ENCODE measurements at places on chromosomes 12 and 14.

DNA sequence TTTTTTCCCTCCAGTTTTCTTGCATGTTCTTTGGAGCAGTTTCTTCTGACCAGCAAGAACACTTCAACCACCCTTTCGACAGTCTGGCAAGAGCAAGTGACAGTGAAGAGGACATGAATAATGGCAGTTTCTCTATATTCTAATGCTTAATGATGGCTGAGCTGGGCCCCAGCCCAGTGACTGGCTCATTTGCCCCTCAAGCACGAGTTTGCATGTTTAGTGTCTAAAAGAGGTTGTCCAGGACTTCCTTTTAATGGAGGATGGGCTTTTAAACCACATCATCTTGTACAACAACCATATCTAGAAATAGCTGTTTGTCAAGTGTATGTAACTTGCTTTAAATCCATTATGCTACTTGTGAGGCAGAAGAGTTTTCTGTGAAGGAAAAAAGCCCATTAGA lies 28.4 kb downstream of the RAD9B start:
- DNase-seq: no peak

GRCh38 chr12:4424422-4424821 lies 21.2 kb downstream of the FGF6 start:
- DNase-seq: no peak

DNA sequence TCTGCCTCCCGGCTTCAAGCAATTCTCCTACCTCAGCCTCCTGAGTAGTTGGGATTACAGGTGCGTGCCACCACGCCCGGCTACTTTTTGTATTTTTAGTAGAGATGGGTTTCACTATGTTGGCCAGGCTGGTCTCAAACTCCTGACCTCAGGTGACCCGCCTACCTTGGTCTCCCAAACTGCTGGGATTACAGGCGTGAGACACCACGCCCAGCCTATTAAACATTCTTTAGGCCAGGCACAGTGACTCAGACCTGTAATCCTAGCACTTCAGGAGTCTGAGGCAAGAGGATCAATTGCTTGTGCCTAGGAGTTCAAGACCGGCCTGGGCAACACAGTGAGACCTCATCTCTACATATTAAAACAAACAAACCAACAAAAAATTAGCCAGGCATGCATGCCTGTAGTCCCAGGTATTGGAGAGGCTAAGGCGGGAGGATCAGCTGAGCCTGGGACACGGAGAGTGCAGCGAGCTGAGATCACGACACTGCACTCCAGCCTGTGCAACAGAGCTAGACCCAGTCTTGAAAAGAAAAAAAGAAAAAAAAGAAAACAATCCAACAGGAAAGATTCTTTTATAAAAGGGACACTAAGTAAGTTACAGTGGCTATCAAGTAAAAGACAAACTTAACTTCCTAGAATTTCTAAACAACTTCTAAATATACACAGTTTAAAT lies 70.2 kb downstream of the HECTD1 start:
- DNase-seq: no peak

DNA sequence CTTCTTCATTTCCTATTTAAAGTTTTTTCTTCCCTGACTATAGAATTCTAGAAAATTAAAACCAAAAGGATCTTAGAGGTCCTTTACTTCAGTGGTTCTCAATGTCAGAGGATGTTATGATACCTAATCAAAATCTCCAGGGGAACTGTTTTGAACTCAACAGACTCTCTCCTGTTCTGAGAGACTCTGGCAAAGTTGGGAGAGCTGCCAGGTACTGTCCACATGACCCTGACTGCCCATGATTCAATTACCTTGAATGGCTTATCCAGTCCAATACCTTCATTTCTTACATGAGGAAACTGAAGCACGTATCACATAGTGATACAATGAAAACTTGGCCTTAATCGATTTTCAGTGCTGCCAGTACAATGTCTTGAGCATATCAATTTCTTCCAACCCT lies 16.6 kb downstream of the ALKBH1 start:
- no peak for DNase-seq

- DNase-seq: no peak
Measured at GRCh38 chr14:99603471-99604277, at the start of gene CCDC85C. CCDC85C (minus strand) TSS chr14:99604207; CDS start chr14:99603959, 248 bp downstream.

- no peak for DNase-seq
Measured at GRCh38 chr12:124031058-124031457, 58.0 kb downstream of the ZNF664 start.

DNA sequence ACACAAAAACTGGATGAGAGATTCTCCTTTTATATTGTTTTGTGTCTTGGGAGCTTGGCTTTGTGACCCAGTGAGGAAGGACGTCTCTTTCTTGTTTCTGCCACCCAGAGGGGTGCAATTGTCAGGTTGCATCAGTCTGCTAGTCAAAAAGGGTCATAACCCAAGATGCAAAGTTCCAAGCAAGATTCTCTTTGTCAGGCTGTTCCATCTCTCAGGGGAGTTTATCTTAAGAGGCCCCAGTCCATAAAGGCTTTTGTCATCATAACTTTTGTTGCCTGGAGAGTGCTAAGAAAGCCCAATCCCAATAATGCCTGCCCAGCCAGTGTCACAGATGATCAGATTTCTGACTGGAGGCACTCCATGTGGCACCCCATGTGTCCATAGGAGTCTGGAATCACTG lies 444.9 kb downstream of the TRHDE start:
- DNase-seq: no peak

- no peak for DNase-seq
Measured at GRCh38 chr12:4584896-4585295, 22.9 kb downstream of the DYRK4 start.

DNA sequence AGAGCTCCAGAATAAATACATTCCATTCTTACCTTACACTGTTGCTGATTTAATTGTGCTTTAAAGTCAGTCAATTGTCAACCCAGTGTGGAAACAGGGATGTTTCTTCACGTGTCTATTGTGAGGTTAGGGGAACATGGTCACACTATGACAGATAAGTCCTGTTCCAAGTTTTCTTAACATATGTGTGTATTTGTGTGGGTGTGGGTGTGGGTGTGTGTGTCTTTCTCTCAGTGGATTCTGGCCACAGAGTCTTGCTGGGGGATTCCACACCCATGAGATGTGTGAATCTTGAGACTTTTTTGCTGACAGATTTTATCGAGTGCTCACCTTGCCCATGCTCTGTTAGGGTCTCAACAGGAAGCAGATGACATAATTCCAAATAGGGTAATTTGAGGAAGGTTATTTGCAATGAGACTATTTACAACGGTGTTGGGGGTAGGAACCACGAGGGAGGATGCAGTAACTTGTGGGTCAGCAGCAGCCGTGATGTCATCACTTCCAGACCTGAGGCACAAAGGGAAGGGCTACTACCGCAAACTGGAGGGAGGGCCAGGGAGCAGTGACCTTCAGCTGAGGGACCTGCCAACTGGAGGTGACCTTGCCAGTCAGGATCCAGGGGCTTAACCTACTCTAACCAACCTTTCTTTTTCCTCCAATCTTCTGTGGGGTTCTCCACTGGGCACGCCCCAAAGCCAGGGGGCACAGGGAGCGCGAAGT lies 1.9 kb upstream of the VRK1 start:
- no peak for DNase-seq
